ENCODE measurements at places on chromosomes 7 and 10.
A peak's percentile ranks its signal among the peaks of the same experiment; 100 is the strongest.

DNA sequence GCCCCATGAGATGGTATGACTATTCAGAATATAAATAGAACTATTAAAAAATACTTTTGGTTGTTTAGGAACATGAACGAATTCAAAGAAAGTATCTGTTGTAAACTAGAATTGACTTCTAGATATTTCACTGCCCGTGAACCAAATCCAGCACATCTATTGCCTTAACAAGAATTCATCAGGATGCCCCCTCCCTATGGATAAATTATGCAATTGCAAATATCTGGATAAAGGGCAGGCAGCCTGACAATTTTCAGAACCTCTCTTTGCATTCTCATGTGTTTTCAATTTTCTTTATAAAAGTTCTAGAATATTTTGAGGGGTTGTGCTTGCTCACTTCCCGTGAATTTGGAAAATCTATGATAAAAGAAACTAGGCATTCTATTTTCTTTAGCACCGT lies 822.1 kb upstream of the SORCS1 start:
- DNase-seq = no peak

- DNase-seq = no peak
Observed at GRCh38 chr7:12296051-12296570, 85.0 kb downstream of the TMEM106B start.

GRCh38 chr10:110408203-110408871 lies 89.4 kb upstream of the DUSP5 start:
- DNase-seq = no peak

DNA sequence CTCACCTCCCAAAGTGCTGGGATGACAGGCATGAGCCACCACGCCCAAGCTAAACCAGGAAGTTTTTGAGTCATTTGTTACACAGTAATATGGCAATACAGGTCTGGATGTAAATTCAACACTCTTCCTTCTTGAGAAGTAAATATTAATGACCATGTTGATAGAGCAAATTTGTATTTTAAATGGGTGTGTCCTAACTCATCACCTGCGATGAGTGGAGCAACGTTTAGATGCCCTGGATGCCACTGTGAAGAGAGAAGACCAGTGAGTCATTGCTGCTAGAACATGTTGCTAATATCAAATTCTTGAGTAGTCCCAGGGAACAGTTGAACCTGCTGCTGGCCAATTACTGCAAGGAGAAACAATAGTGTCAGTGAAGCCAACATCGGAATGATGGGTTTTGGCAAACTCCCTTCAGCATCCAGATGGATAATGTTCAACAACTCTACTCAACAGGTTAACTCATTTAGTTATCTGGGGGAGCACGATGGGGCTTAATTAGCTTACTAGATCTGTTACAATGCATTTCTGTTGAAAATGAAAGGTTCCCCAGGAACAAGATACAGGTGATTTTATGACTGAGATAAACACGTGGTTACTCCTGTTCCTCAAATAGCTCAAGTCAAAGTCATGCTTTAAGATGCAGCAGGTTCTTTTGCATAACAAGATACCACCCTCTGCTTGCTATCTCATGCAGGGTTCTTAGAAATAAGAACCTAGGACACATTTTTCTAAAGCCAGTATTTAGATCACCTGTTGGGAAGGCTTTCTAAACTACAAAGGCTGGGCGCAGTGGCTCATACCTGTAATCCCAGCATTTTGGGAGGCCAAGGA lies 146.8 kb downstream of the CALN1 start:
- no peak for DNase-seq

DNA sequence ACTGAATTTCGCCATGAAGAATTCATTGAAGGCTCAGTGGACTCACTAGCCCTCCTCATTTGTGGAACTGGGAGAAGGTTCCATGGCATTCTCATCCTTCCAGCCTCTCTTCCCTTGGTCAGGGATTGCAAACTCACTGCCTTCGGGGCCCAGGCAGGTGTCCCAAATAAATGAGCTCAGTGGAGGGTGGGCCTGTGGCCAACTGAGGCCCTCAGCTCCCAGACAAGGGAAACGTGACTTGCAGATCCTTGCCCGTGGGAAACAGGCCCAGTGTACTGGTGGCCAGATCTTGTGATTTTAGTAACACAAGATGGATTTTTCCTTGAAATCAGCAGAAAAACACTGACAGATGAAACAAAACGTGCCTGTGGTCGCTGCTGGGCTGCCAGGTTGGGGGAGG lies 168.7 kb upstream of the CTBP2 start:
- DNase-seq = no peak

- peak; percentile 72 for DNase-seq
Observed at GRCh38 chr7:30562498-30562897, 32.2 kb upstream of the GARS1 start.

- DNase-seq = no peak
Observed at GRCh38 chr10:73426318-73426717, 7.0 kb downstream of the MSS51 start.

- DNase-seq = no peak
Observed at GRCh38 chr10:106280896-106281460, 883.5 kb downstream of the SORCS1 start.

DNA sequence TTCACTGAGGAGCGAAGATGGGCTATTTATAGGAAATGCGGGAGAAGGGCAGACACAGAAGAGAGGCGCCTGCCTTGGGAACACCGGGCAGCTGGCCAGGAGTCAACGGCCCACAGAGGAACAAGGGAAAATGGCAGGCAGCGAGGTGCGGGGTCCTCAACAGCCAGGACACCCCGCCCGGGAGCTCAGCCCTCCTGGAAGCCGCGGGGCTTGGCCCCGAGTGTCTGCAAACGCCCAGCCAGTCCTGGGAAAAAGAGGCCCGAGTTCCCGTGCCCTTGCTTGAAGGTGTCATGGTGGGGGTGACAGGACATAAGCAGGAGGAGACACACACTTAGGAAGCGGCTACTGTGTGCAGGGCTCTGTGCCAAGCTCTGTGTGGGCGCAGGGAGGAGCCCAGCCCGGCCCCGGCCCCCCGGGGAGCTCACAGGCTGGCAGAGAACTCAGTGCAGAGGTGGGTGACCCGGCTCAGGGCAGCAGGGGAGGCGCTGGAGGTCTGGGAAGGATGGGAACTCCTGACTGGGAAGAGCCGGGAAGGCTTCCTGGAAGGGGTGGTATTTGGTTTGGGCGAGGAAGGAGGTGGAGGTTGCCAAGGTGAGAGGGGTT lies 79.9 kb downstream of the ELFN1 start:
- no peak for DNase-seq

GRCh38 chr10:89279421-89279869 lies 22.4 kb upstream of the IFIT2 start:
- peak; percentile 22 for DNase-seq

- no peak for DNase-seq
Observed at GRCh38 chr10:73914036-73914435, 3.1 kb downstream of the PLAU start.

GRCh38 chr10:23439961-23440889 lies 1.4 kb downstream of the OTUD1 start:
- DNase-seq = peak; percentile 17

DNA sequence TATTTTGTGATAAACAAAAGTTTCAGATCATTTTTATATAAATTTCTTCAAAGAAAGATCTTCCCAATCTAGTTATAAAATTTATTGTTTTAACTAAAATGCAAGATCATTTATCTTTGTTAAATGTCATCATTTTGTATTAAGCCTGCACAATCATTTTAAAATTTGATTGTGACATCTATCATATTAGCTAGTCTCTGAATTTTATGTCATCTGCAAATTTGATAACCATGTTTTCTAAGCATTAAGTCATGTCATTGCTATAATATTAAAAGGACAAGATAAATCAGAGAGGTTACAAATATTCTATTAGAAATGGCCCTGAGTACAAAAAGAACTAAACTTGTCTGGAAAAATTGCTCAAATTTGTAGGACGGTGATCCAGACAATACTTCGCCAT lies 175.9 kb downstream of the PTN start:
- DNase-seq = no peak

- no peak for DNase-seq
Observed at GRCh38 chr7:2048531-2048930, 184.2 kb downstream of the MAD1L1 start.

- DNase-seq = no peak
Observed at GRCh38 chr10:112365014-112365432, 8.9 kb upstream of the ACSL5 start.

DNA sequence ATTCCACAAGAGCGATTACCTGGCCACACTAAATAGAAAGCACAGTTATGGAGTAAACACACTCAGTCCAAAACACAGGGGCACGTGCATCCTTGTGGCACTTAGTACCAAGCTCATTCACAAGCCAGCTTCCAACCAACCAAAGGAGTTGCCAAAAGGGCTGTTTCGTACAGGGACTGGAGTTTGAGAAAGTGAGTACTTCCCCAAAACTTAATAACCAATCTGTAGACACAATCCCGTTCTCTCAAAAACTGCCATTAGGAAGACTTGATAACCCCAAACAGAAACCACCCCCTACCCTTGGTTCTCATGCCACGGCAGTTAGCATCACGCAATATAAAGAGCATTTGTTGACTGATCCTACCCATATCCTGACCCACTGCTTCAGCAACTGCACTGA lies 166.2 kb upstream of the ASAH2 start:
- DNase-seq = no peak

GRCh38 chr7:116592445-116592844 lies 67.6 kb downstream of the CAV1 start:
- no peak for DNase-seq

GRCh38 chr10:96584035-96584434 lies 2.8 kb downstream of the TM9SF3 start:
- no peak for DNase-seq

DNA sequence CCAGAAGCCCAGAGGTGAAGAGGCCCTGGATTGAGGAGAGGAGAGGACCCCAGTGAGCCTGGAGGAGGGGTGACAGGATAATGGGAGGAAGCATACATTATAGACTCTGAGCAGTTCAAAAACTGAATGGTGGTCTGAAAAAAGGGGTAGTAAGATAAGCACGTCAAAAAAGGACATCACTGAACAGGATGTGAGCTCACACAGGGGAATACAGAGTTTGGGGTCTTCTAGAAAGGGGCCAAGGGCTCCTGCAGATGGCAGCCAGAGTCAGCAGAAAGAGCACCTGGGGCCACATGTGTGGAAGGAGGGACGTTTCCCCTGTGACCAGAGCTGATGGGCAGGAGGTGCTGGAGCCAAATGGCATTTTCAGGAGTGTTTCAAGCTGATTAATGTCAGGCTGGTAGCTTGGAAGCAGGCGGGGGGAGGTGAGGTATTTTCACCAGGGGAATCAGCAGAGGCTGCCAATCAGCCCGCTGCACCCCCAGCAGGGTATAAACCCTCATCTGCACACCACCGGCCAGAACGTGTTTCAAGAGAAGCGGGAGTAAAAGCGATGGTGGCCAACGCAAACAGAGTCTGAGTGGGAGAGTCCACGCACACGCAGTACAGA lies 85.8 kb downstream of the TNS3 start:
- DNase-seq = no peak

GRCh38 chr7:144830811-144831210 lies 5.0 kb downstream of the TPK1 start:
- peak; percentile 20 for DNase-seq

DNA sequence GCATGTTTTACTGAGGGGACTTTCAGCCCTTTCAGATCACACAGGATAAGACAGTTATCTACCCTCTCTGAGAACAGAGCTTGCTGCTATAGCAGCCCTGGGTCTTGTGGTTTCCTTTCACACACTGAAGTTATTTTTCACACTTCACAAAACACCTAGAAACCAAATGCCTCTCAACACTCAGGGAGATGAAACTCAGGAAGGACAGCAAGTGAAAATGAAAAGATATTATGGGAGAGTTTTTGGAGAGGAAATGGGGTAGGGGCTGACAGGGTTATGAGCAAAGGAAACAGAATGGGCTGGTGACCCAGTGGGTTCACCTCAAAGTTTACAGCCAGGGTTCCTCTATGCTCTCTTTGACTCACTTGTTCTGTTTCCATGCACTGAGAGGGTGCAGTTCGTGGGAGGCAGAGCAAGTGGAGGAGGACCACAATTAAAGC lies 17.0 kb upstream of the GIMAP2 start:
- no peak for DNase-seq

DNA sequence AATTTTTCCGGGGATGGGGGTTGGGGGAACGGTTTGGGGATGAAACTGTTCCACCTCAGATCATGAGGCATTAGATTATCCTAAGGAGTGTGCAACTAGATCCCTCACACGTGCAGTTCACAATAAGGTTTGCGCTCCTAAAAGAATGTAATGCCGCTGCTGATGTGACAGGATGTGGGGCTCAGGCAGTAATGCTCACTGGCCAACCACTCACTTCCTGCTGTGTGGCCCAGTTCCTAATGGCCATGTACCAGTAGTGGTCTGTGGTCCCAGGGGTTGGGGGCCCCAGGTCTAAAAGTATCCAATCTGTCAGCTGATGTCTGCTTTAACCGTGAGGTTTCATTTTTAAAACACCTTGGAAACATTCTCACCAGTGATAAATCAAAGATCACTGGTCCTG lies 2.2 kb downstream of the STN1 start:
- DNase-seq = no peak

DNA sequence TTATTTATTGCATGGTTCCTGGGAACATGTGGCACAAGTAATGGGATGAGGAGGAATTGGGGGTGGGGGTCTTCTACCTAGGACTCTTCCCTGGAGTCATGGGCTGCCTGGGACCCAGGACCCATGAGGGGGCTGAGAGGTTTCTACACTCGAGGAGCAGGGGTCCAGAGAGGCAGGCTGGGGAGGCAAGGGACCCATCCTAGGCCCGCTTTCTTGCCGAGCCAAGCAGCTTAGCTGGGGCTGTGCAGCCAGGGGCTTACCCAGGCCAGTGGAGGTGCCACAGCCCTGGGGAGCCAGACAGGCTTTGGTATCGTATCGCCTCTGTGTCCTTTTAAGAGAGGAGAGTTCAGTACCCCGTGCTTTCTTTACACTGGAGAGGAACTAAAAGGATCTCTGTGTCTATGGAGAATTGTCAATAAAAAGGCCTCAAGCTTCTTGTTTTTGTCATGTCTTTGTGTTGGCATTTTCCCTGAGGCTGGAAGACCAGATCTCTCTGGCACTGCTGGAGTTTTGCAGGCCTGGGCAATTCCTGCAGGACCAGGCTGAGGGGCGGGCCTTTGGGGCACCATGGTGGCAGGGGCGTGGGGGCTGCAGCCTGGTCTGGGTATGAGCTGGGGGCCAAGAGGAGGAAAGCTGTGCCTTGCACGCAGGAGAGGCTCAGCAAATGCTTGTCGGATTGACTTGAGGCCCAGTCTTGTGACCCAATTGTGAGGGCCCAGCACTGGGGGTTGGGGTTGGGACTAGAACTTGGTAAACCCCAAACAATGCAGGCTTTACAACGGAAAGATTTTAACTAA lies 11.1 kb downstream of the SFRP5 start:
- DNase-seq = no peak

DNA sequence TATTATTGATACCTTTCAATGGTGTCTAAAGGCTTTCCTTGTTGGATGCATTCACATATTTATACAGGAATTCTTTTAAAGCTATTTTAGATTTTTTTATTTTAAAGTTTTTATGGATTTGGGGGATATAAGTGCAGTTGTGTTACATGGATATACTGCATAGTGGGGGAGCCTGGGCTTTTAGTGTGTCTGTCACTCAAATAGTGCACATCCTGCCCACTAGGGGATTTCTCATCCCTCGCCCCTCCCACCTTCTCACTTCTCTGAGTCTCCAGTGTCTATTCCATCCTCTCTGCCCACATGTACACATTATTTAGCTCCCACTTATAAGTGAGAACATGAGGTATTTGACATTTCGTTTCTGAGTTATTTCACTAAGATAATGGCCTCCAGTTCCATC lies 154.0 kb upstream of the MKI67 start:
- no peak for DNase-seq

GRCh38 chr7:115724400-115725056 lies 306.0 kb downstream of the TFEC start:
- no peak for DNase-seq

- no peak for DNase-seq
Observed at GRCh38 chr7:112202816-112203215, 3.4 kb downstream of the DOCK4 start.
